ENCODE measurements at places on chromosomes 5 and 9.
A peak's percentile ranks its signal among the peaks of the same experiment; 100 is the strongest.

DNA sequence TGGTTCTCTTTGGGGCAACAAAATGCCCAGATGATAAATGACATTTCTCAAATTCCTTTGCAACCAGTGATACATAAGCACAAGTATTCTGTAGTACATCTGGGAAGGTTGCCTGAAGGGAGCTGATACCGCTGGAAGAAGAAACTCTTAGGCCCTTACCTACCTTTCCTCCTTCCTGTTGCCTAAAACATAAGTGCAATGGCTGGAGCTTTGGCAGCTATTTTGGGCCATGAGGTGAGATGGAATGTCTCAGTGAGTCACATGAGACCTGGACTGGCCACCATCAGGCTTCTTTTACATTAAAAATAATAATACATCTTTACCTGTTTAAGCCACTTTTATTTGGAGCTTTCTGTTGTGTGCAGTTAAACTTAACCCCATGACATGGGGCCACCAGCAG, 11.2 kb upstream of the ADGRD2 start:
- no peak for DNase-seq

DNA sequence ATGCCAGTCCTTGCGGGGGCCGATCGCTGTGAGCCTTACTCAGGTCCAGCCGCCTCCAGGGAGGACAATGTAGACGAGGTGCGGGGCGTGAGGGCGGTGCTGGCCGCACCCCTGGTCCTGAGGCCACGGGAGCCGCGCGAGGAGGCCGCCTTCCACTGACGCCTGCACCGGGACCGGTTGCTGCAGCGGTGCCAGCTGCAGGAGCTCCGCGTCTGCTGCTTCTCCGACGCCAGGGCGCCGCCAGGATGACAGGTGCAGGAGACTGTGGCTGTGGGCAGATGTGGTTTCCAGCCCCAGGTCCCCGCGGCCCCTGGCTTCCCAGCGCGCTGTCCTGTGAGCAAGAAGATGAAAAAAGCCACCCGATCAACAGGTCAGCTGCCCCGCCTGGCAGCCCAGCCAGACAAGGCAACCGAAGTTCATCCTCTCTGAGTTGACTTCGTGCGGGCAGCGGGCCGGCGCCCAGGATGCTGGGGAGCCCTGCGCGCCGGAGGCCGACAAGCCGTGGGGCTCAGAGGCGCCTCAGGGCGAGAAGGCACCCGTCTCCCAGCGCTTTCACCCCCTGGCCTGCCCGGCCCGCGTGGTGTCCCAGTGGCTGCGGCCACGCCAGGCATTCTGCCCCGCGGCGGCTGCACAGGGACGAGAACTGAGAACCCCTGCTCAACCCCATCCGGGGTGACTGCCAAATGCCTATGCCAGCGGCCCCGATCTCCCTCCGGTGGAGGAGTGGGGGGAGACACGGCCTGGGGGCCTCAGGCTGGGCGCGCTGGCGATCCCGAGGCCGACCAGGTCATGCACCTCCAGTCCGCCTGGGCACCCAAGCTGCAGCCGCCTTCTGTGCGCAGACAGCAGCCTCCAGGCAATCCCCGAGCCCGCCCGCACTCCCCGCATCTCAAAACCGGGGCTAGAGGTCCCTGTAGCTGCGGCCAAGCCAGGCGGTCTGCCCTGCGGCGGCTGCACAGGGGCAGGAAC, 43.4 kb upstream of the BICD2 start:
- peak; percentile 17 for DNase-seq

DNA sequence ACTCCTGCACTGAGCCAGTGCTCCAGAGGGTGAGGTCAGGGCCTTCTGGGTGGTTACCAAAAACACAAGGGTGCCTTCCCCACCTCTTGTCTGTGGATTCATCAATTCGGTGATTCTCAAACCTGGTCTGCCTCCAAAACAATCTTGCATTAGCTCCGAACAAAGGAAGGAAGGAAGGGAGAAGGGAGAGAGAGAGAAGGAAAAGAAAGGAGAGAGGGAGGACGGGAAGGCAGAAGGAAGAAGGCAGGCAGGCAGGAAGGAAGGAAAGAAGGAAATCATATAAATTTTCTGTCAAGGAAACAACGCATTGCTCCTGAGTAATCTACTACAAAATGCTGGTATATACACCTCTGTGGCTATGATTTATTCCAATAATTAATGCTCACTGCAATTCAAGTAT, 39.3 kb downstream of the MYO10 start:
- DNase-seq: no peak

DNA sequence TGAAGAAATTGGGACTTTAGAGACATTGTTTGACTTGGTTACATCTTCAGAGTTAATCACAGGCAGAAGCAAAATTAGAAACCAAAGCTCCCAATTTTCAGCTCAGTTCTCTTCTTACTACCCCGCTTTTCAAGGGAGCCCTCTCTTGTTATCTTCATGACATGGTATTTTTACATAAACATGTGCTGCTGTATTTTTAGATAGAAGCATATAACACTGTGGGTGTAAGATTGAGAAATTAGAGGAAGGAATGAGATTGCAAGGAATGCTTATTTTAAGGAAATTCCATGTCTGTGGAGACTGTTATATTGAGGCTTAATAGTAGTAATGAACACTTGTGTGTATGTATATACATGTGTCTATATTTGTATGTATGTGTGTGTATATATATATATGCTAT, 401.6 kb downstream of the TMEM232 start:
- no peak for DNase-seq

DNA sequence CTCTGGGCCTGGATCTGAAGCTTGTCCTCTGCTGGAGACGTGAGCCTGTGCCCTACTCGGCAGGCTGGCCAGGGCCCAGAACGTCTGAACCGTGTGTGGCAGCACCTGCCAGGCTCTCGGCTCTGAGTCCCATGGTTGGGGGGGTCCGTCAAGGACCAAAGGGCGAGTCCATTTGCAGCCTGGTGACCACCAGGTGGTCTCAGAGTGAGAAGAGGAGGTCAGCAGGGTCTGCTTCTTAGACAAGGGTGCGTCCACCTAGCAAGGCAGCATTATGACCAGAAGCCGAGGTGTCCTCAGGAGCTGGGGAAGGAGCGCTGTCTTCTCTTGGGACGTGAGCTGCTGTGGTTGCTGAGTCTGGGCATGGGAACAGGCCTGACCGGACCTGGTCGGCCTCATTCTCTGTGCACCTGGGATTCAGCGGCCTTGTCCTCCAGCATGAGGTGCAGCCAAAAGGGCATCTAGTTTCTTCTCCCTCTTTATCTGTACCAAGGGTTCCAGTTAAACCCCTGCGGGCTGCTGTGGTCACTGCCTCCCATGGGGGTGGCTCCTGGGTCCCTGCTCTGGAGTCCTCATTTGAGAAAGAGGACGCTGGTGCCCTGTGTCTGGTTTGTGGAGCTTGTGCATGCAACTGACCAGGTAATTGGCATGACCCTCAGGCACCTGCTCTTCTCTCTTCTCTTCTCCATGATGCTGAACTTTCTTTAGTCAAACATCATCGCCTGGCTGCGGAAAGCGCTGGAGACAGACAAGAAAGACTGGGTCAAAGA, 14.4 kb downstream of the EXOC3 start:
- DNase-seq: no peak
